ENCODE measurements at places on chromosomes 5 and 9.

- no peak for DNase-seq
These were observed 216.6 kb downstream of the TLE1 start for GRCh38 chr9:81472701-81473100.

- no peak for DNase-seq
These were observed 385.1 kb downstream of the CHSY3 start for GRCh38 chr5:130289132-130290088.

DNA sequence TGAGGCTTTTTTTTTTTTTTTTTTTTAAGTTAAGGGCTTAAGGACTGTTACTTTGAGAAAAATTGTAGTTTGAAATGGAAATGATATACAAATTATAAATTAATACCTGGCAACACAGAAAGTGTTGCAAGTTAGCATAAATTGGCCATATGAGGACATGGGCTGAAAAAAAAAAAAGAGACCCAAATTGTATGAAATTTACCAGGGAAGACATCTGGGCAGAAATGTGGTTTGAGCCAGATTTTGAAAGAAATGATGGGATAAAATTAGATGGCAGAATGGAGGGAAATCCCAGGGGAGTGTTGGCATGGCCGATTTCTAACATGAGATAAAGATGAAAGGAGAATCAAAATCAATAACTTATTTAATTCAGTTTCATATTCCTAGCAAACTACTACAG is 472.1 kb downstream of the CTNND2 start:
- DNase-seq: no peak

GRCh38 chr5:167819406-167819805 is 472.0 kb upstream of the WWC1 start:
- DNase-seq: no peak

DNA sequence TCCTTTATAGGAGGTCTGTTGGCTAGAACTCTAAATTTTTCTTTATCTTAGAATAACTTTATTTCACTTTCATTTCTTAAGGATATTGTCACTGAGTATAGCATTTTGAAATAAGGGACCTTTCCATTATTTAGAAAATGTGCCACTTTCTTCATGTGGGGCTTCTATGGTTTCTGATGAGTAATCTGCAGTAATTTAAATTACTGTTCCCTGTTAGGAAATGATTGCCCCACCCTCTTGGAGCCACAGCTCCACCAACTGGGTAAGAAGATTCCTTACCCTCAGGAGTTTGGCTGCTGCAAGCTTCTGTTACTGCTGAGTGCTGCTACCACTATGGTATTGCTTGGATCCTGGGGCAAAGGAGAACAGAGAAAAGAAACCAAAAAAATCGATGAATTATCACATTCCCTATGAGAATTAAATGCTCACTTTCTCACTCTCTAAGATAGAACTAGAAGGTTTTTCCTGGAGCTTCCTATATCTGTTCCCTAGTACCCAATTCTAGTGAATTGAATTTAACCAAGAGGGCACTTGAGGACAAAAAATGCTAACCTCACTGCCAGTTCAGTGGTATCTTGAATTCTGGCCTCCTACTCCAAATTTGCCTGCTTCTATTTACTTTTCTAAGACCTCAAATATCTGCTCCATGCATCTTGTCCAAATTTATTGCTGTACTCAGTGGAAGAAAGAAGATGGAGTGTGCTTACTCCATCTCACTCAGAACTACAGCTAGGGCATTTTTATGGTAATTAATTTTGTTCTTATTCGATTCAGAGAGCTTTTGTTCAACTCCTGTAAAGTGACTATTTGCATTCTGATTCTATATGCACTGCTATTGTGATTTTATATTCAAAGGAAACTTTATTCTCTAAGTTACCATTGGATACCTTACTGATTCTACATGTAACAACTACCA is 2111.3 kb downstream of the MAT2B start:
- no peak for DNase-seq

GRCh38 chr5:90897618-90898017 is 339.0 kb downstream of the ADGRV1 start:
- no peak for DNase-seq

- no peak for DNase-seq
These were observed 293.0 kb downstream of the KCTD16 start for GRCh38 chr5:144463481-144464223.

DNA sequence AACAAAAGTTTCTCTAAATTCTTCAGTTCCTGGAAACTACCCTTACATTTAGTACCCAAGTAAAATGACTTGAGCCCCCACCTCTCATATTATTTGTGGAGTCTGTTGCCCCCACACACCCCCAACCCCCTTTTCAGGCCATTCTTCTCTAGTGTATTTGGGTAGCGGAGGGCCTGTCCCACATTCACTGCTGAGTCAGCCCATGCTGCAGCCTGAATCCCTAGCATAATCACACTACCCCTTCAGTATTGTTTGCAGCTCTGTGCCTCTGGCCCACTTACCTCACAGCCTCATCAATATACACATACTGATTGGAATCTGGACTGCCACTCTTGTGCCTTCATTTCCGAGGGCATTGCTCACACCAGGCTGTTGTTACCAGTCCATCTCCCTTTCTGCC is 26.8 kb downstream of the RGS7BP start:
- DNase-seq: no peak

DNA sequence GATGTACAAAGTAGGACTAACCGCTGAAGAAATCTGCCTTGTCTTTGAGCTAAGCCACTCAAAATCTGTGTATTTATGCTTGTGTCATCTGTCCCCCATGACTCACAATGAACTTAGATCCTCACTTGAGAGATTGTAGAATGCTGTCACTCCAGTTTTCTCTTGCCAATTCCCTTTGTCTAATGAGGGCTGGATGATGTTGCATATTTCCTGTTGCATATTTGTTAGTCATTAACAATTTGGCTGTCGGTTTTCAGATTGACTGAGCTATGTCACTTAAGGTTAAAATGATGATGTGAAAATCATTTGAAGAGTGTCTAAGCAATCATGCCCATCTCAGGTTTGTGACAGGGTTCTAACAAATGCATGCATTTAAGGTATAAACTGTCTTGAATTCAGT is 481.7 kb downstream of the CDH10 start:
- no peak for DNase-seq

GRCh38 chr9:93114169-93114983 is 18.4 kb downstream of the CARD19 start:
- no peak for DNase-seq

- no peak for DNase-seq
These were observed 141.5 kb upstream of the FBXL17 start for GRCh38 chr5:108523360-108523759.

DNA sequence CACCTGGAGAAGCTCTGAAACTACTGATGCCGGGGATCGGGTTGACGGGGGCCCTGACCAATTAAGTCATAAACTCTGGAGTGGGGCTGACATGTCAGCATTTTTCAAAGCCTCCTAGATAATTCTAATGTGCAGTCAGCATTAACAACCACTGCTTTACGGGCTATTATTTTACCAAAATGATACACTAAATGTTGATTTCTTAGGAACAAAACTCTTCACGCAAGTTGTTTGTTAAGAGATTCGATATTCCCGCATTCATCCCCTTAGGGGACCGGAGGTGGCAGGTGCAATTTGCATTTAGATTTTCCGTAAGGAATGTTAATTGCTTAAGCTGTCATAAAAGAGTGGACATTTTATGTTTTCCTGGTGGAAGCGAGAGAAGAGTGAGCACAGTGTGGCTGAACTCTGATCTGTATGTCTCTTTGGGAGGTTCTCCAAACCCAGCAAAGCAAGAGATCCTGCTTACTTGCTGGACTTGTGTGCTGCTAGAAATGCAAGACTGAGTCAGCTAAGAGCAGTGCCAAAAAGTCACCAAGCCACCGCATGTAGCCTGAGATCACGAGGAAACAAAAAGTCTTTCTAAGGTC is 77.6 kb downstream of the UGCG start:
- no peak for DNase-seq

- DNase-seq: no peak
These were observed 32.9 kb downstream of the CPEB4 start for GRCh38 chr5:173920866-173921555.

DNA sequence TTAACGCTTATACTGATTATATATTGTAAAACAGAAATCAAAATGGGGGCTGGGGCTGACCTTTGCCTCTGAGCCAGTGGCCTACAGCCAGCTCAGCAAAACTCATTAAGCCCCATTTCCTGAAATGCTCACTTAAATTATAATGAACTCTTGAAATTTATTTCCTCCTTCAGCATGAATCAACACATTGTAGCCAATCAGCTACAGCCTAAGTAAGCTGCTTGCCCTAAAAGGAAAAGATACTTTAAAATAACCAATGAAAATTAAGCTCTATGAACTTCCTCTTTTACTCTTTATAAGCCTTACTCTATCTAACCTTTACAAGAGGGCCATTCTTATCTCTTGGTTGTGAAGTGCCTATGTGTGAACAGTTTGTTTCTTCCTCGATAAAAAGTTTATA is 33.5 kb upstream of the SUB1 start:
- DNase-seq: no peak

GRCh38 chr9:27549196-27549755 is 19.7 kb upstream of the MOB3B start:
- DNase-seq: no peak

DNA sequence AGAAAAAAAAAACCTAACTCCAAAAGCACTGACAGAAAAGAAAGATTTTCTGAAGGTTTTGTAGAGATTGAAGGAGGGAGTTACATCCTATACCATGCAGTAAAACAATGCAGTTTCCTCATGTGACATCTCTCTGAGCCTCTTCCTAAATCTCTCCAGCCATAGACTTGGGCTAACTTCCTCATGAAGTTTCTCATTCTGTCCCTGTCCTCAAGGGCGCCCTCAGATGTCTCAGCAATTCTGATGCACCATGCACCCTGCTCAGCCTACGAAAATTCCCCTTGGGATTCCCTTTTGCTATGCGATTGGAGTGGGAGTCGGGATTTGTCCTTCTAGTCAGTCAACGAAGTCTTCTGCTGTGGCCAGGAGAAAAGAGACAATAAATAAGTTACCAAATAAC is 68.9 kb downstream of the FAT2 start:
- no peak for DNase-seq

- no peak for DNase-seq
These were observed 23.3 kb upstream of the ABLIM3 start for GRCh38 chr5:149117970-149118369.

- DNase-seq: no peak
These were observed 35.0 kb upstream of the ADAMTSL1 start for GRCh38 chr9:18438951-18439350.

- no peak for DNase-seq
These were observed 4.9 kb downstream of the NADK2 start for GRCh38 chr5:36236801-36237200.

GRCh38 chr5:51829691-51830090 is 446.4 kb downstream of the ISL1 start:
- no peak for DNase-seq

DNA sequence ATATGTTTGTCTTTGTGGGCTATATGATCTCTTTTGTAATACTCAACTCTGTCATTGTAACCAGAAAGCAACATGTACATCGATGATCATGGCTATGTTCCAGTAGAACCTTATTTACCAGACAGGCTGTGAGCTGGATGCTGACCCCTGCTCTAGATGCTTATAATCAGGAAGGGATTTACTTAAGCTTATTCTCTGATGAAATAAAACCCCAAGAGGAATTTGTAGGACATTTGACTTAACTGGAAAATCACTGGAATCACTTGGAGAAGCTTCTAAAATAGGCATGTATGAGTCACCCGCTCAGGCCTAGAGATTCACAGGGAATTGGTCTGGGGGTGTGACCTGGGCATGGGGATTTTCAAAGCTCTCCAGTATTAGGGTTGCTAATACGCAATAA is 285.8 kb upstream of the ZNF608 start:
- DNase-seq: no peak

GRCh38 chr5:10653043-10653442 is 89.2 kb downstream of the ANKRD33B start:
- no peak for DNase-seq

DNA sequence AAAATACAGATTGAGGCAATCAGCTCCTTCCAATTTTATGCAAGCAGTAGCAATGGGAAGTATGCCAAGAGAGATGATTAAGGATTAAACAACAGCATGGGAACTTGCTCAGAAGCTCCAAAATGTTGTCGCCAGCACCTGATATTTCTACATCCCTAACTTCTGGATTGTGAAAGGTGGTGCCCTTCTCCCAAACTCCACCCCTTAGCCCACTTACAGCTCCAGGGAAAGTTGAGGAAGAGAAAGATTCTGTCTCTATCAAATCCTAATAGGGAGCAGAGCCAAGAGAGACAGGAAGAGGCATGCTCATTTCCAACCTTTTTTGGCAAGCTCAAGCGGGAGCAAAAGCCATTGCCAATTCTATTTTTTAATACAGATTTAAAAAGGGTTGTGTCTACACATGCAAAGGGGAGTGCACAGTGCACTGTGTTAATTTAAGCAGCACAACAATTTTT is 92.4 kb upstream of the NR3C1 start:
- no peak for DNase-seq

GRCh38 chr5:6419340-6419852 is 29.3 kb upstream of the UBE2QL1 start:
- no peak for DNase-seq

GRCh38 chr9:122464633-122465567 is 12.8 kb downstream of the OR1J1 start:
- DNase-seq: peak; percentile 80

DNA sequence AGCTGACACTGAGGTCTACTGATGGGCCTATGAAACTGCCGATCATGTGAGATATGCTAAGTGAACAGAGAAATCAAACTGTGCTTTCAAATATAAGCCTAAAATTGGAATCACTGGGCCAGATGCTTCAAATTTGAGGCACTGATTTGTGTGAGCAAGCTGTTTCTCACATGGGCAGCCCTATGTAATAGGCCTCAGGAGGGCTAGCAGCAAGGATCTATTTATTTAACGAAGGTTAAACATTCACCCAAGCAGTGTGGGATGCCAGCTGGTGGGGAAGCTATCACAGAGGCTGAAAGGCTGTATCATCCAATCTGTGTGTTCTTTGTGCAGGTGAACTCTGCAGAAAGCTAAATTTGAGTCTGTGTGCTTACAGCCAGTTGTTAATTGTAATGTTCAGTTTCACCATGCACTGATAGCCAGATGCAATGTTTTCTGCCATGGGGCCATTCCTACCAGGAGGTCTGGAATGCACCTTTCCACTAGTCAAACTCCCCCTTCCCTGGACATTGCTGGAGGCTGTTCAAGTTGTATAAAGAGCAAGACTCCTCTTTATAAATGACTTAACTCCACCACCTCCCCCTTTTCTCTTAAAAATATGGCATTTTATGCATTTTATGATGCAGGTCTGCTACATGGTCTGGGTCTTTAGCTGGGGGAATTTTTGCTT is 228.9 kb downstream of the SH3GL2 start:
- no peak for DNase-seq

- no peak for DNase-seq
These were observed 36.2 kb downstream of the SLC44A1 start for GRCh38 chr9:105280691-105281090.

DNA sequence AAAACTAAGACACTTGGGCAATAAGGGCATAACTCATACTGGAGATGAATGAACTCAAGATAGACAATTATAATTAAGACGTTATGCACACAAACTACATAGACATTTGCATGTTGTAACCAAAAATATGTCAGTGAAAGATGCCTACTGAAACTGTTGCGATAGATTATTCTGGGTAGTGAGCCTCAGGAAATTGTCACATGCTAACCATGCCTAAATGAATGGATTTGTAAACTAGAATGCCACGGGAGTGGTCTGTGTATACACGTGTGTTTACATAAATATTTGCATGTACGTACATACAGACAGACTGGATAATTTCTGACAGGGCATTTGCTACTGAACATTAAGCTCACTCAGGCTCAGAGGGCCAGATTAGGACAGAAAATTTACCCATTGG is 1.2 kb downstream of the NIPSNAP3B start:
- no peak for DNase-seq

- no peak for DNase-seq
These were observed 535 bp downstream of the DOLPP1 start for GRCh38 chr9:129081388-129081904.

GRCh38 chr9:123637606-123637944 is 281.6 kb downstream of the CRB2 start:
- DNase-seq: no peak

Measured in activated CD4-positive, alpha-beta T cell treated with anti-CD3 and anti-CD28 coated beads, Interleukin-2, amount 10 ng/mL, durations not matched to agents 7 days and 5 days (primary cell).